Amniotic stem cell (primary cell): ENCODE measurements at places on chromosomes 6 and 20.

- DNase-seq = no peak
Observed at GRCh38 chr6:38968702-38969149, 79.9 kb upstream of the GLP1R start.

DNA sequence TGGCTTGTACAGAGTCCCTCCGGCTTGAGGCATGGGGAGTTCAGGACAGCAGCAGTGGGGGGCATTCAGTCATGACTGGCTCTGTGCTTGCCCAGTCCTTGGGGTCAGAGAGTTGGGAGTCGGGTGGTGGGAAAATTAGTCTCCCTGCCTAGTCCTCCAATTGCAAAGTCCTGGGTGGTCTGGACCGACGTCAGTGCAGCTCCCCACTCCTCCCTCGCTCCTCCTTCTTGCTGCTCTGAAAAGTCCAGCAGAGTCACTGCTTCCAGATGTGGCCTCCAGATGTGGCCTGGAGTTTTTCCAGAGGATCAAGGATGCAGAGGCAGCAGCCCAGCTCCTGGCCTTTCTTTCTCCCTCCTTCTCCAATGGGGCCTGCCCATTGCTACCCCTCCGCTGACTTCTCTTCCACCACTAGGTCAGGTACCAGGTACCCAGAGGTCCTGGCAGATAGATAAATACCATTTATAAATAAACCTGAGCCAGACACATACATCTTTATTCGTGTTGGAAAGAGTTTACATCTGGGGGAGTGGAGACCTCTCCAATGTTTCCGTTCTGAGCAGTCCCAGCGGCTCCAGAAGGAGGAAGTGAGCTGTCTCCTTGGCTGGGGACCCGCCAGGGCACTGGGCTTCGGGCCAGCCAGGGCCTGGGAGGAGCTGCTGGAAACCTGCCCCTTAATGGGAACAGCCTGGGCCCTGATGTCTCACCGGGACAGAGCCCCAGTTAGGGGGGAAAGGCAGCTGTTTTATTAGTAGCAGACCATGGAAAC lies 49.0 kb upstream of the RNF24 start:
- peak; percentile 74 for DNase-seq

- DNase-seq = no peak
Observed at GRCh38 chr6:37615564-37616340, 81.9 kb downstream of the MDGA1 start.

DNA sequence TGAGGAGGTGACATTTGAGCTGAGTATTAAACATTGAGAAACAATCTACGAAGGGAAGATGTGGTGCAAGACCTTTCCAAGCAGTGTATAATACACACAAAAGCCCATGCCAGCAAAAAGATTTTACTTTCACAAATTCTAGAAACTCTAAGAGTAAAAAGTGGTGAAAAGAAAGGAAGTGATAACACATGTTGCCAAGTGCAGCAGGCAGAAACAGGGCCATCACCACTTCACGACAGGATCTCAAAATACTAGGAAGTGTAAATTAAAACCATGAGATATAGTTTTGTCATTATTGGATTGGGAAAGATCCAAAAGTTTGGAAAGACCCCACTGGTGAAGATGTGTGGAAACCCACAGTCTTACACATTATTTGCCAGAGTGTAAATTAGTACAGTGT lies 1.7 kb upstream of the ENTPD6 start:
- DNase-seq = no peak

GRCh38 chr20:577167-577791 lies 32.8 kb downstream of the TCF15 start:
- no peak for DNase-seq

GRCh38 chr6:108665495-108666196 lies 104.9 kb downstream of the FOXO3 start:
- no peak for DNase-seq

DNA sequence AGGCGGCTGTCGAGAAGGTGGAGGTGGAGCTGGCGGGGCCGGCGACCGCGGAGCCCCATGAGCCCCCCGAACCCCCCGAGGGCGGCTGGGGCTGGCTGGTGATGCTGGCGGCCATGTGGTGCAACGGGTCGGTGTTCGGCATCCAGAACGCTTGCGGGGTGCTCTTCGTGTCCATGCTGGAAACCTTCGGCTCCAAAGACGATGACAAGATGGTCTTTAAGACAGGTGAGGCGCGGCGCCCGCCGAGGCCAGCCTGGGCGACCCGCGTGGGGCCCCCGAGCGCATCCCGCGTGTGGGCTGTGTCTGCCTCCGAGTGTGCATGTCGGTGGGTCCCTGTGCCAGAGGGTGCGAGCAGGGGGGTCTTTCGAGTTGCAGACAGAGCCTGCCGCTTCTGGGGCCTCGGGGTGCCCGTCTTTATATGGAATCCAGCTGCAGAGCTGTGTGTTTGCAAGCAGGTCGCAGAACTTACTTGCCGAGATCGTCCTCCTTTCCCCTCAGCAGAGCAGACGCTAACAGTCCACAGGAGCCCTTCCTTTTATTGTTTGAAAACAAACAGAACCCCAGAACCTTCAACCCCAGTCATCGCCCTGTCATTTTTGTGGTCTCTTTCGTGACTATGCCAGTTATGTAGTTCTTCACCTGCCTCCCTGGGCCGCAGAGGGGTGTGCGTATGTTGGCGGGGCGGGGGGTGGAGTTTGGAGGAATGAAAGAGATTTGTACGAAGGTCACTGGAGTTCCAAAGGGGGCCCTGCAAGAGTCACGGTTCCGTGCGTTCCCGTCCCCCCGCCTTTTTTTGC lies 766 bp downstream of the SLC16A10 start:
- no peak for DNase-seq

GRCh38 chr20:12928755-12929401 lies 79.9 kb upstream of the SPTLC3 start:
- DNase-seq = no peak

- DNase-seq = no peak
Observed at GRCh38 chr6:41371992-41372831, 36.8 kb downstream of the NCR2 start.

GRCh38 chr6:84346372-84346771 lies 118.9 kb upstream of the CEP162 start:
- DNase-seq = no peak
